ENCODE measurements at places on chromosomes 13 and 19.

DNA sequence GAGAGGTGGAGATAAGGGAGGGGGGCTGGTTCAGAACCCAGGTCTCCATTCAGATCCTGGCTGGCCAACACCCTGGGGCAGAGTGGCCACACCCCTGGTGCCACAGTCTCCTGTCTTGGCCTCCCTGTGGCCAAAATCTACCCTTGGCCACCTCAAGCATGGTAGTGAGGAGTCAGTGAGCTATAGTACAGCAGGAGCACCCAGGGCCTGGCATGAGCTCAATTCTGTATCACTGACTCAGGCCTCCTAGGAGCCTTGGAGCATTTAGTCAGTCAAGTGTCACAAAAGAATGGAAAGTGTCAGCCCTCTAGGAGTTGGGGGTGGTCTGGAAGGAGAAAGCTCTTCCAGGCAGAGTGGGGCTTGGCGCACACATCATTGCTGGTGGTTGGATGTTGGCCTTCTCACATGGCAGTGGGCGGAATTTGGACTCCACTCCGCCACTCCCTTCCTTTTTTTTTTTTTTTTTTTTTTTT is 6.6 kb upstream of the CD79A start:
- no peak for DNase-seq

DNA sequence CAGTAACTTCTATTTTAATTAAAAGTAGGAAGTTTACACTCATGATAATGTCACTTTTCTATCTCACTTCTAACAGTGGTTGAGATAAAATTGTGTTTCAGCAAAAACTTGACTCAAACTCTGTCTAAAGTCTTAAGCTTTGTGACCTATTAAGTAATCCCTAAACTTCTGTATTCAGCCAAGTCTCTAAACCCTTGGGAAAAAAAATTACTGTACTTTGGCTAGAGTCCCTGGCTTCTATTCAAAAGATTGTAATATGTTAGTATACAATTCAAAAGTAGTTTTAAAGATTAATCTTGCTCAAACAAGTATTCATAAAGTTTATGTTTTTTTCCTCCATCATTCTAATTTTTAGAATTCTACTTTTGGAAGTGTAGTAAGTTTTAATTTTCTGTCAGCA is 1248.8 kb downstream of the UQCRFS1 start:
- DNase-seq, result no peak

DNA sequence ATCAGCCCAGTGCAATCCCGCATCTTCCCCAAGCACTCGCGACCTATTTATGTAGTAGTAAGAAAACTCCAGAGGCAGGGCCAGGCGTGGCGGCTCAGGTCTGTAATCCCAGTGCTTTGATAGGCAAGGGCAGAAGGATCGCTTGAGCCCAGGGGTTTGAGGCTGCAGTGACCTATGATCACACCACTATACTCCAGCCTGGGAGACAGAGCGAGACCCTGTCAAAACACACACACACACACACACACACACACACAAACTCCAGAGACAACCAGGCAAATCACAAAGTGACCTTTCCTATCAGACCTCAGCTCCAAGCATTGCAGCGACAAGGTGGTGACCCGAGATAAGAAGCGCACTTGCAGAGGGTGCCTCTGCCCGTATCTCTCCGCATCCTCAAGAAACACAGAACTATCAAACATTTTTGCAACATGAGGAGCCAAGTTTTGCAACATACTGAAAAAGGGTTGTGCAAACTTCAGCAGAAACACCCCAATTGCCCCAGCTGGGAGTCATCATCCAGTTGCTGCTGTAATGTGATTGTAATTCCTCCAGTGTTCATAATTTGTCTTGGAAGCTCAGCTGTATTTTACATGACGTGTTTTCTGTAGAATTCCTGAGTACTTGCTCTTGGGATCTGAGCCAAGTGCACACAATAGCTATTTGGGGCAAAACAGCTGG is 8.7 kb upstream of the KLF2 start:
- no peak for DNase-seq

DNA sequence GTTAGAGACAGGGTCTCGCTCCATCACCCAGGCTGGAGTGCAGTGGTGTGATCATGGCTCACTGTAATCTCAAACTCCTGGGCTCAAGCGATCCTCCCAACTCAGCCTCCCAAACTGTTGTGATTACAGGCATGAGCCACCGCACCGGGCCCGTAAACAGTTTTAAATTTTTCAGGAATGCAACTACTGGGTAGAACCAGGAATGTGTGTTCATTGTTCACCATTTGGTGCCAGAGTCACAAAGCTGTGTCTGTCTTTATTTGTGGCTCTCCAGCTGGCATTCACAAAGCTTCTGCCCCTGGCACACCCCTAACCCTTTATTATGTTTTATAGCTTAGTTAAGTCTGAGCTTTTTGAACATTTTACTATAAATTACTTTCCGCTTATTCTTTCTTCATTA is 19.8 kb upstream of the ACP7 start:
- DNase-seq, result no peak

DNA sequence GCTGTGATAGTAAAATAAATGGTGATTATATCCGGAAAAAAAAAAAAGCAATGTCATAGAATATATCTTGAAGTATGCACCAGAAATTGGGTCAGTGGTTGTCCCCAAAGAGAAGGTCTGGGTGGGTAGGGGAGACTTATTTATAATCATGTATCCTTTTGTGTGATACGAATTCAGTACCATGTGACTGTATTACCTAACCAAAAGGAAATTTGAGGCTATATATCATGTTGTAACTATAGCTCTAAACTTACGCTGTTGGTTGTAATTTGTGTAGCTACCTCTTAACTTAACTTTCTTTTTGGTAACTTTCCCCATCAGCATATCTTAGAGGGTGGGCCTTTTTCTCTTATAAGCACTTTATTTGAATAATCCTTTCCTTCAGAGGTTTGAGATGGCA is 25.2 kb upstream of the KCTD4 start:
- no peak for DNase-seq

Data from NCI-H446 (cell line).